ENCODE measurements at places on chromosomes 11 and 22.

DNA sequence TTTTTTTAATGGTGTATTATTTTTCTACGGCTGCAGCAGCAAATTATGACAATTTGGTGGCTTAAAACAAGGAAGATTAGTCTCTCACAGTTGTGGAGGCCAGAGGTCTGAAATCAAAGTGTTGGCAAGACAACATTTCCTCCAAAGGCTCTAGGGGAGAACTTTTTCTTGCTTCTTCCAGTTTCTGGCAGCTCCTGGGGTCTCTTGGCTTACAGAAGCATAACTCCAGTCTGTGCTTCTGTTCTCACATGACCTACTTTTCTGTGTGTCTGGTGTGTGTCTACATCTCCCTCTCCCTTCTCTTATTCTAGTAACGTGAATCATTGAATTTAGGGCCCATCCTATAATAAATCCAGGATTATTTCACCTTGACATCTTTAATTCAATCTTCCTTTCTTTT, 551.9 kb upstream of the LUZP2 start:
- DNase-seq, result no peak

DNA sequence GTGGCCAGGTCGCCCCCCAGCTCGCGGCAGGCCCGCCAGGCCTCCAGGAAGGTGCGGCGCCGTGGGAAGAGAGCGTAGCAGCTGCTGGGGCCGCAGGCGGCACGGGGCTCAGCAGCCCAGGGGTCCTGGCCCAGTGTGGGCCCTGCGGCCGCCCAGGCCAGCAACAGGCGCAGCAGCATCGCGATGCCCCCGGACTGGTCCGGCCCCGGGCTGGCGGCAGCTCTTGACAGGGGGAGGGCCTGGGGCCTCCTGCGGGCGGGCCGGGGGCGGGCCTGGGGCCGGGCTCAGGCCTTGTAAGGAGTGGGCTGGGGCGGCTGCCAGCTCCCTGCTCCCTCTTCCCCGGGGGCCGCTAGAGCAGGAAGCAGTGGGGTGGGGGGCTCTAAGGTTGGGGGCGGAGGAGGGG, at the start of gene CD248:
Gene CD248, minus strand, starts transcription at position 196 of the 403 bp plus-strand sequence. Its CDS starts 17 bp downstream, at position 179.
- DNase-seq, result no peak

DNA sequence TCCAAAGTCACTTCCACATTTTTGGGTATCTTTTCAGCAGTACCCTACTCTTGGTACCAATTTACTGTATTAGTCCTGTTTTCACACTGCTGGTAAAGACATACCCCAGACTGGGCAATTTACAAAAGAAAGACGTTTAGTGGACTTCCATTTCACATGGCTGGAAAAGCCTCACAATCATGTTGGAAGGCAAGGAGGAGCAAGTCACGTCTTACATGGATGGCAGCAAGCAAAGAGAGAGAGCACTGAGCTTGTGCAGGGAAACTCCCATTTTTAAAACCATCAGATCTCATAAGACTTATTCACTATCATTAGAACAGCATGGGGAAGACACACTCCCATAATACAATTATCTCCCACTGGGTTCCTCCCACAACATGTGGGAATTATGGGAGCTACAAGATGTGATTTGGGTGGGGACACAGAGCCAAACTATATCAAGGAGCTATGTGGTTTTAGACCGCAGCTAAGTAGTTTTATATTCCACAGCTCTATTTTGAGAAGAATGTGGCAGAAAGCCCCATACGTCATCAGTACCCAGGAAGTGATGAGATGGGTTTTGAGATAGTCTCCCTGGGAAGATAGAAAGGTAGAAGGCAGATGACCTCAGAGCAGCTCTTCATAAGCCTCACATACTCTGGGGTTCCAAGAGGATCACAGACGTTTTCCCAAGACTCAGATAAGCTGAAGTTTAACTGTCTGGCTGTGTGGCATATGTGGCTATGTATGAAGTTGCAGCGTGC, 96.3 kb downstream of the APIP start:
- no peak for DNase-seq

GRCh38 chr11:111299101-111300026, 1.0 kb downstream of the POU2AF3 start:
- no peak for DNase-seq

GRCh38 chr11:78853521-78853920, 278.9 kb upstream of the NARS2 start:
- DNase-seq, result no peak

- DNase-seq, result no peak
These were observed 105.0 kb upstream of the CSNK2A3 start for GRCh38 chr11:11458001-11458400.

- DNase-seq, result no peak
These were observed 10.5 kb downstream of the COA4 start for GRCh38 chr11:73866095-73866579.

DNA sequence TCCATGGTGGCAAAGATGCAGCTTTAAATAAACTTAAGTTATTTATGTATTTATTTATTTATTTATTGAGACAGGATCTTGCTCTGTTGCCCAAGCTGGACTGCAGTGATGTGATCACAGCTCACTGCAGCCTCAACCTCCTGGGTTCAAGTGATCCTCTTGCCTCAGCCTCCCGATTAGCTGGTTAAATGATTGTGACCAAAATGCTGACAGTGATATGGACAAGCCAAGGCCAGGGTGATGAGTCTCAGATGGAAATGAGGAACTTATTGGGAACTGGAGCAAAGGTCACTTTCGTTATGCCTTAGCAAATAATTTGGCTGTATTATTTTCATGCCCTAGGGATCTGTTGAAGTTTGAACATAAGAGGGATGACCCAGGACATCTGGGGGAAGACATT, 9.3 kb upstream of the LRP5 start:
- DNase-seq, result no peak

DNA sequence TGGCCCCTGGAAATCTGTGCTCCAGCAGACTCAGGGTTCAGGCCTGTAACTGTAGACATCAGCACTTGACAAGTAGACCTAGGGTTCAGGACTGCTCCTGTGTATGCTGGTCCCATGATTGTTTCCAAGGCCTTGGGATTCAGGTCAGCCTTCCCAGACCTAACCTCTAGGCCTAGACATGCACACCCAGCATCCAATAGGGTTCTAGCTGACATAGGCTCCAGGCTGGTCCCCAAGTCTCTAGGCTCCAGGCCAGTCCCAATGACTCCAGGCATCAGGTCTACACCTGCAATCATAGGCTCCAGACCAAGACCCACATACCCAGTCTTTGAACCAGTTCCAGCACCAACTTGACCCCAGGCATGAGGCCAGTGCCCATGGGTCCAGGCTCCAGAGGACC, 166.2 kb upstream of the GRIA4 start:
- no peak for DNase-seq

DNA sequence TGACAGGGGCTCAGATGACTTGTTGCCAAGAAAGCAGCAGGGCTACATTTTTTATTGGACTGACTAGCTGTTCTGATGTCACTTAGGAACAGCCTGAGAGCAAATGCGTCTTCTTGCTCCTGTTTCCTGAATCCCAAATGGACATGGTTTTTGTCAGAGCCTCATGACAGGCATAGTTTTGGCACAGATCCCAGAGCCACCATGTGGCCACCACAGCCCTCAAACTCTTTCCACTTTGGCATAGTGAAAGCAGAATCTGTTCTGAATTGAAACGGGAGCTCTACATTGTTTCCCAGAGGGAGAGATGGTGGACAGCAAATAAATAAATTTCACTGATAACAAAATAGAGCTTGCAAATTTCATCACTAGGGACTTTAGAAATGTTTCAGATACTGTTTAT, 222.2 kb downstream of the C11orf87 start:
- DNase-seq, result no peak

GRCh38 chr11:127675581-127675980, 675.0 kb upstream of the KIRREL3 start:
- no peak for DNase-seq

GRCh38 chr11:87780068-87780413, 395.2 kb downstream of the RAB38 start:
- no peak for DNase-seq

- no peak for DNase-seq
These were observed 10.3 kb downstream of the VPS37C start for GRCh38 chr11:61150706-61151544.

DNA sequence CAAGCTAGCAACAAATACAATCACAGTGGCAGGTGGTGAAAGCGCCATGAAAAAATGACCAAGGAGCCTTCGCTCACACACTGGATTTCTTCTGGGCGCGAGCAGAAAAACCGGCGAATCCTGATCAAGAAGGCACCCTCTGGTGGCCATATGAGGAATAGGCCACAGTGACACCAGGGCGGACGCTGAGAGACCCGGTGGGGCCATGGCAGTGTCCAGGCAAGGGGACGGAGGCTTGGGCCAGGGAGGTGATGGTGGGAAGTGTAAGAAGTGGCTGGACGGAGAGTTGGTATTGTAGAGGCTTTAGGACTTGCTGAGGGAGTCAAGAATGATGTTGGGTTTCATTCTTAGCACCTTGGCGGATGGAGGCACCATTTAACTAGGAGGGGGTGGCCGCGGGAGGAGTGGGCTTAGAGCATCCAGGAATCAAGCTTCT, 16.9 kb upstream of the RAC2 start:
- DNase-seq, result no peak

DNA sequence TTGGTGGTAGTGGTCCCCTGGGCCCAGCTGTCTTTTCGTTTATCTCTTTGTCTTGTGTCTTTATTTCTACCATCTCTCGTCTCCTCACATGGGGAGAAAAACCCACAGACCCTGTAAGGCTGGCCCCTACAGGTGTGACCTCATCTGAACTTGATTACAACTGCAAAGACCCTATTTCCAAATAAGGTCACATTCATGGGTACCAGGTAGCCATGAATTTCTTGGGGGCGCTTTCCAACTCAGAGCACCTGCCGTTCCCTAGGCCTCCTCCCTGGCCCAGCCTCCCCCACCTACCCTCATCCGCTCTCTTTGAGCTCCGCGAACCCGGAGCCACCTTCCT, 14.0 kb upstream of the RRP7A start:
- no peak for DNase-seq

GRCh38 chr11:119015054-119015611, 3.0 kb downstream of the RPS25 start:
- DNase-seq, result no peak

DNA sequence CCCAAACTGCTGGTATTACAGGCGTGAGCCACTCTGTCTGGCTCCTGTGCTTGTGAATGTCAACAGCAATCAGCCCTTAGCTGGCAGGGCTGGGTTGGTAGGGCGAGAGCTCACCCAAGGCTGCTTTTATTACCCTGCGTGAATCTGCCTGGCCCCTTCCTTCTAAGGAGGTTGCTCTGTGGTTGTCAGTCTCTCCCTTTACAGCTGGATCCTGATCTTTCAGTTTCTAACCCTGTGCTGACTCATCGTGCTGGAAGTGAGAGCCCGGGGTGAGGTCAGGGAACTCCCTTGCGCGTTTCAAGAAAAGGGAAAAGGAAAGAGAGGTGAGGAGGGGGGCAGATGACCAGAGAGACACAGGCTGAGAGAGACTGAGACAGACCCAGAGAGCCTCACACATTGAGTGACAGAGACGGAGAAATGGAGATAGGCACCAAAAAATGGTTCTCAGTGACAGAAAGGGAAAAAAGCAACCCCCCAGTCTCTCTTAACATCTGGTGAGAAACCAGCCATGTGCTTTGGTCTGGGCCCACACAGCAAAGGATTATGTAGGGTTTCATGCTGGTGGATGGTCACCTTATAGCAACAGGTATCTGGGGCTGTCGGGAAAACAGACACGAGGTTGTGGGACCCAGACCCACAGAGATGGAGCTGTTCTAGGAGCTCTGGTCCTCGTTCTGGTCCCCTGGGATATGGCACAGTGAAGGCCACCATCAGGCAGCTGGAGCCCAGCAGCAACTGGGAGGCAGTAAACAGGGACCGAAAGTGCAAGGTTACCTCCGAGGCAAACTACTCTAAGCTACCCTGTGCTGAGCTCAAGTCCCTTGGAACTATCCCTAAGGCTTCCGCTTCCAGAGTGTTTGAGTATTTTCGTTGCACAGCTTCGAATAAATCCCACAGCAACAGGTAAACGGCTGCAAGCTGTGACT, 2.5 kb downstream of the TCN2 start:
- DNase-seq, result no peak

DNA sequence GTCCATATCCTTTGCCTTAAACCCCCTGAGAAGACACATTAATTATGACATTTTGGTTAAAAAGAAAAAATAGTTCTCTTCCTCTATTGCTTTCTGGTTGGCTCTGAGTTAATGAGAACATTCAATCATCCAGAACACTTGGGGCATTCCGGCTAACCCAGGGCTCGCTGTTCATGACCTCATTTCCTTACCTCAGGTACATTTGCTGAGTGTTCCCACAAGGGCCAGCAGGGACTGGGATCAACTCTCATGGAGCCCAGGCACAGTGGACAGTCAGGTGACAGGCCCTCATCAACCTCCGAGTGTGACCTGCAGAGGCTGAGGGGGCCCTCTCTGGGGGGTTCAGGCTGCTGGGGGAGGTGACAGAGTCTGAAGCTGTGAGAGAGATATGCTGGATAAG, 98.9 kb downstream of the MYO18B start:
- no peak for DNase-seq

GRCh38 chr11:134459246-134460061, 47.4 kb upstream of the B3GAT1 start:
- no peak for DNase-seq

- DNase-seq, result no peak
These were observed 41.6 kb downstream of the WEE1 start for GRCh38 chr11:9615031-9615451.

GRCh38 chr11:70525466-70525865, 127.1 kb downstream of the CTTN start:
- DNase-seq, result no peak

GRCh38 chr22:31969789-31970489, 25.6 kb downstream of the YWHAH start:
- no peak for DNase-seq

- no peak for DNase-seq
These were observed 49.1 kb upstream of the MUC15 start for GRCh38 chr11:26621132-26621531.

DNA sequence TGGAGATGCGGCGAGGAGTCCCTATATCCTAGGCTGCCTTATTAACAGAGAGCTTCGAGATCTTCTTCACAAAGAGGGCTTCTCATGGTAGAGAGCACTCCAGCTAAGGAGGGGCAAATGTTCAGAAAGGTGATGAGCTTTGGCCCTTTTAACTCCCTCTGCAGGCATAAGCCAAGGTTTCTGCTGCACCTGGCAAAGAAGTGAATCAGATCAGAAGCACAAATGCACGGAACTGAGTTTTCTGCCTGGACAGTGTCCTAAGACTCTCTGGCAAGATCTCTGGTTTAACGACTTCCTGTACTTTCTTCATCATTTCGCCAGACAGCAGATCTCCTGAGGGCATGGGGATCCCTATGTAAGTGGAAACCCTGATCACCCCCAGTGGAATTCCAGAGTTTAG, 37.2 kb downstream of the POU2AF3 start:
- no peak for DNase-seq

GRCh38 chr22:48473202-48473601, 1354.5 kb downstream of the BRD1 start:
- DNase-seq, result no peak

DNA sequence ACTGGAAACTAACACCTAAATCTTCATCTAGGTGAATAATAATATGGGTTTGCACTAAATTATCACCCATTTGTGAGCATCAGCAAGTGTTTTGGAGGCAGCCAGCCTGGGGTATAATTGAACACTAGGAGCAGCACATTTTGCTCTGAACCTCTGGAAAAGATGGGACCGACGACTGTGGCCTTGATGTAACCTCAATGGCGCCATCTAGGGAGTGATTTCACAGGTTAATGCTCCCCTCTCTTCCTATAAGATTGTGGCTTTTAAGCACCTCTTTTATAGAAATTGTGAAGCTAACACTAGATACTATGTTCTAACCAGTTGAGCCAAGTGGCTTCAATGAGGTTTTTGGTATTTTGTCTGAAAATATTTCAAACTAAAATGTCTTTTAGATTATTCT, 203.7 kb downstream of the NELL1 start:
- DNase-seq, result no peak

- DNase-seq, result no peak
These were observed 117.5 kb upstream of the TOP3B start for GRCh38 chr22:22099833-22100812.
